ENCODE measurements at places on chromosomes 13 and 19.

GRCh38 chr19:50344661-50345318 lies 15.6 kb upstream of the KCNC3 start:
- DNase-seq: no peak

GRCh38 chr13:24203811-24204210 lies 43.3 kb downstream of the SPATA13 start:
- DNase-seq: no peak

GRCh38 chr19:23407616-23408133 lies 12.4 kb upstream of the ZNF91 start:
- no peak for DNase-seq

GRCh38 chr13:23325191-23325590 lies 108.3 kb downstream of the SACS start:
- no peak for DNase-seq
